NCI-H774 (cell line): ENCODE measurements at places on chromosomes 4 and X.

DNA sequence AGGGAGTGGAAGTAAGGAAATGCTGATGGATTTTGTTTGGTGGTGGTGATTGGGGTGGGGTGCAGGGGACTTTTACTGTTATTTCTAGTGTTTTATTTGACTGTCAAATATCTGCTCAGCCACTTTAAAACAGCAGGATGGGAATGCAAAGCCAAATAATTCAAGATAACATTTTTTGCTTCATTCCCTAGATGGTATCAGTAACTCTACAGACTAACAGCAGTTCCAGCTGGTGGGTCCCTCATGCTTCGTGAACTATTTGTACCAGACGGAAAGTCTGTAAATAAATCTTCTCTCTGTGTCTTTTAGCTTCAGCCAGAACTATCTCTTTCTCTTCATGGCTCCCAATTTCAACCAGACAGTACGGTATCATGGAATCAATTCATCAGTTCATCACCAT is 27.5 kb downstream of the GPR143 start:
- no peak for DNase-seq

DNA sequence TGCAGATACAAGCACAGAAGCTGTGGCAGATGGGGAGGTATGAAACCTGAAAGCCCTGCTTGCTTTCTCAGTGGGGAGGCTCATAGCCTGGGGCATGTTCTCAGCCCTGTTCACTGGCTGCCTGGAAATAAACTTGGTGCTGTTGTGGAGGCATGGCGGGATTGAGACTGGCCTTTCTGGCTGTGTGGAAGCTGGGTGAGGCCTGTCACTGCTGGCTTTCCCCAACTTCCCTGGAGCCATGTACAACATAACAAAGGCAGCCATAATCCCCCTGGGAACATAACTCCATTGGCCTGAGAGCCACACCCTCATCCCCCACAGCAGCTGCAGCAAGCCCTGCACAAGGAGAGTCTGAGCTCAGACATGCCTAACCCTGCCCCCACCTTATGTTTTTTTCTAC is 237.7 kb upstream of the TLL1 start:
- DNase-seq: no peak

DNA sequence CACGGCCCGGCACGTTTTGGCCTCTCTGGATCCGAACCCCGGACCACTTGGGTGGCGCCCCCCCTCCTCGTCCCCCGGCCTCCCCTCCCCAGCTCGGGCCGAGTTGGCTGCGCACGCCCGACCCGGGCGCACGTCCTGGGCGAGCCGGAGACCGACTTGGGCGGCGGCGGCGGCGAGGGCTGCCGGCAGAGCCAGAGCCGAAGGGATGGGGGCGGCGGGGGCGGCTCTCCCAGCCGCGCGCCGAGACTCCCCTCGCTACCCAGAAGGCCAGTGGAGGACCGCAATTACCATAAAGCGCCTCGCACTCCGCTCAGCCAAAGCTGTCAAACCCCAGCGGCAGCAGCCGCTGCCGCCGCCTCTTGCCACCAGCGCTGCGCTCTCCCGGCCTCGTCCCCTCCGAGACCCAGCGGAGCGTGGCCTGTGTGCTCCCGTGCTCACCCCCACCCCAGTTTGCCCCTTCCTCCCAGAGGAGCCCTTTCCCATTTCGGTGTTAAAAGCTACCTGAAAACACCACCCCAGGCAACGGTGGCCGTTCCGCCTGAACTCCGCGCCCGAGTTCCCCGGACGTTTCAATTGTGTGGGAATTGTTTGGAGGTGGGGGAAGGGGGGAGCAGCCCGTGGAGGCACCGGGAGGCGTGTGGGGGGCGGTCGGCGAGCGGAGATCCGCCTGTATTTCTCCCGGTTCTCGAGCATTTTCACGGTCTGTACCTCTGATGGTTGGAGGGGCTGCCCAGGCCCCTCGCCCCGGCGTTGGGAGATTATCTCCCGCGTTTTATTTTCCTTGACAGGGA is 701 bp upstream of the BCOR start:
- DNase-seq: peak; percentile 51

- DNase-seq: no peak
These were observed 347.1 kb upstream of the FAT1 start for GRCh38 chr4:187070740-187071139.

DNA sequence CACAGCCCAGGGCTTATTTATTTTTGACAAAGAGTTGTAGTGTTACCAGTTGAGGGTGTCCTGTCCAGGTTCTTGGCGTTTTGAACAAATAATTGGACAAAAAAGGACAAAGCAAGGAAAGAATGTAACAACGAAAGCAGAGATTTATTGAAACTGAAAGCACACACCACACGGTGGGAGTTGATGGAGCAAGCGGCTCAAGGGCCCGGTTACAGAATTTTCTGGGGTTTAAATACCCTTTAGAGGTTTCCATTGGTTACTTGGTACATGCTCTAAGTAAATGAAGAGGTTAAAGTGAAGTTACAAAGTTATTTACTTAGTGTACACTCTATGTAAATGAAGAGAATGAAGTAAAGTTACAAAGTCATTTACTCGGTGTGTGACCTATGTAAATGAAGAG is 27.8 kb upstream of the OPHN1 start:
- no peak for DNase-seq

DNA sequence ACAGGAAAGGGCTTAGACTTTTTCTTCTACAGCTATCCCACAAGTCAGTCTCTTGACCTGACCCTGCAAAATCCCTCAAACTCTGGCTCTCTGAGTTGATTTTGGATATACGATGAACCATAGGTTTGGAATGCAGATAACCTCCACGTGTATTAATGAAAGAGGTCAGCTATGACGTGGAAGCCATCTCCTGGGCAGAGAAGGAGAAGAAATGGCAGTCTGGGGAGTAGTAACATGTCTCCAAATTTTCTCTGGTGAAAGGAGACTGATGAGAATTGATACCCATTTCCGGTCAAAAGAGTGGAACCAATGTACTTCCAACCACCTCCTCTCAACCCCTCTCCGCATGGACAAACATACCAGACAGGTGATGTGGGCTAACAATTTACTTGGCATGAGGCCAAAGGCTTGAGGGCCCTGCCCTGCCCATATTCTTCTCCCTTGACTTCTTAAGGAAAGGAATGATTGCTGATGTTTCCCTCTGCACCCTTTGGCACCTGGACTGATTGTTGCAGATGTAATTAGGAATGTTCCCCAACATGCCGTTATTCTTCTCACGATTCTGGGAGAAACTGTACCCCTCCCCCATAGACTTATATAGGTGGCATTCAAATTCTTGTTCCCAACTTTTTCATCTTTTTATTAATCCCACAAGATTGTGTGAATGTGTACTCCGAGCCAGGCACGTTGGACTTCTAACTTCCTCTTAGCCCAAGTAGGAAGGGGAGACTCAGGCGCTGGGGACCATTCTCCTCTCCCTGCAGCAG is 580 bp upstream of the PLS3 start:
- peak; percentile 20 for DNase-seq

GRCh38 chrX:40845331-40845911 is 110.1 kb upstream of the MED14 start:
- no peak for DNase-seq

DNA sequence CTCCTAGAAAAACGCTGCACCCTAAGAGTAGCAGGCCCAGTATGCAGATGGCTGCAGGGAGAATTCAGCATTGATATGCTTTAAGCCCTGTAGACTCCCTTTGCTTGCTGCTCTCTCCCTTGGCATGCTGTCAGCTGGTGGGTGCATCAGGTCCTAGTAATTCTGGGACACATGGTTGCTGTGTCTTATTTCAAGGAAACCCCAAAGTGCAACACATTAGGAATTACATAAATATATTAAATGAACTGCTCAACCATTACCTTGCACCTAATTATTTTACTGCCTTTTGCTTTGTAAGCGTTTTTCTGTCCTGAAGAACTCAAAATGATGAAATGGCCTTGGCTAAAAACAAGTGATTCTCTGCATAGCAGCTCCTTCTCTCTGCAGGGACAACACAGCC is 516.3 kb downstream of the ZIC3 start:
- no peak for DNase-seq

DNA sequence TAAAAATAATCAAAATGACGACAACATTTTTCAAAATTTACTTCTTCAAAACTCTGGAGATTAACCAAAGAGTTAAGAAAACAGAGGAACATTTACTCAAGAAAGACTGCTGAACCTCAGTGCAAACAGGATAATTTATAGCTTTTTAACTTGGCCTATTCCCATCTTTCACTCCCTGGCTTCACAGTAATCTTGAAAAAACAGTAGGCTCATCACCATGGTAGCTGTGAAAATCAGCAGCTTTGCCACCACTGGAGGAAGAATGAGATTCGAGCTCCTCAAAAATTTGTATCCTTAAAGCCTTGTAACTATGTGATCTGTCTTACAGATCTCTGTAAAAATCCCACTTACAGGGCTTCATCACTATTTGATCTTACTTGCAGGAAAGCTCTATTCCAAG is 447.7 kb upstream of the CTSO start:
- DNase-seq: no peak

GRCh38 chr4:146477054-146477453 is 44.7 kb downstream of the SLC10A7 start:
- DNase-seq: no peak

- DNase-seq: peak; percentile 0
These were observed 46.4 kb upstream of the SPRY1 start for GRCh38 chr4:123350191-123350544.

GRCh38 chr4:68606240-68606639 is 30.1 kb upstream of the UGT2B17 start:
- no peak for DNase-seq

DNA sequence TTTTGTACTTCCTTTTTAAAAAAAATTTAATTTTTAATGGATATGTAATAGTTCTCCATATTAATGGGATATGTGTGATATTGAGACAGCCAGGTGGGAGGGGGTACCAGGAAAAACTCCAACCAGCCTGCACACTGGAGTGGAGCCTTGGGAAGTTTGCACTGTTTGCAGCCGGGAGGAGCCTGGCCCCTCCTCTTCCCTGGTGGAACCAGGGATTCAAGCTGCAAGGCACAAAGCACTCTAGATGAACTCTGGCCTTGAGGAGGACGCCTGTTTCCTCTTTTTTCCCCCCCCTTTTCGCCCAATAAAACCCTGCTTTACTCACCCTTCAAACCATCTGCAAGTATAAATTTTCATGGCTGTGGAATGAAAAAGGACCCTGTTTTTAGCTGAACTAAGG is 48.2 kb upstream of the GC start:
- no peak for DNase-seq

DNA sequence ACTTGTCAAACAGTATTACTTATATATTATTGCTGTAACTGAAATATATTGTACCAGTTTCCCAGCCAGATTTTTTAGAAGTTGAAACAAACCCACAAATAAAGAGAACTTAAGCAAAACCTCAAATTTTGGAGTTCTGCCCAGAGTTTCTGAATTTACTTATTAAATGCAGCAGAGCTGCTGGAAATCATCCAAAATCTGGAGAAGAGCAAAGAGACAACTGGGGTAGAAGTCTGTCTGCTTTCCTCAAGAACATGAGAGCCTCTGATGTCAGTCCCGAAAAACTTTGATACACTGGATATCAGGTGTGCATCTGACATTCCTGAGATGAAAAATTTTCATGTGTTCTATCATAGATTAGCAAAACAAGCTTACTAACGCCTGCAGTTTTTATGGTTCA is 325.9 kb downstream of the NR3C2 start:
- no peak for DNase-seq

DNA sequence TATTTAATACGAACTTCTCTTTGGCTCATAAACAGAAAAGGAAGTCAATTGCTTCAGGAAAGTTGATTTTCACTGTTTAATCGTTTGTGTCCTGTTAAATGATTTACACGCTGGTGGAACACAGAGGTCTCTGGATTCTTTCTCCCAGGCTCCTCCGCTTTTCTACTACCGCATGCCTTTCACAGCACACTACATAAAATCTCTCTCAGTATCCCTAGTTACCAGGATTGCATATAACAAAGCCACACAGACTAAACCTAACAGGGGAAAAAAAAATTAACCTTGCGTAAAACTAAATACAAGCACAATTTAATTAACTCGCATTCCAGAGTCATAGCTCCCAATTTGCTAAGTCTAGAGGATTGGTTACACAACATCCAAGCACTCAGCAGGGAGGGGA is 133.9 kb downstream of the CORIN start:
- no peak for DNase-seq

DNA sequence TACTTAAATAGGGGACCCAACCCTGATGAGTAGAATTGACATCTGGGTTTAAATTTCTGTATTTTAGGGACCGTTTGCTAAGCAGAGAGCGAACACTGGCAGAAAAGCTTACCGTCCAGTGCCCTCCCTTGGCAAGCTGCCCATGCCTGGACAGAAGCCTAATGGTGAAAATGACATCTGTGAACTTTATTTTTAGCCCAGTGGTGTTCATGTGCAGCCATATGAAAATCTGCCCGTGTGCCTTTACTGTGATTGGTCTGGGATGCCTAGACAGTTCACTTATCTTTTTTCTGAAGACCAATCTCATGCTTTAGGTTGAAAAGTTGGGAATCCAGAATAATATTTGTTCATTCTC is 1.1 kb downstream of the STBD1 start:
- no peak for DNase-seq

- DNase-seq: no peak
These were observed 94.6 kb downstream of the ANK2 start for GRCh38 chr4:113144091-113144490.

GRCh38 chr4:173135241-173135847 is 33.3 kb upstream of the GALNT7 start:
- DNase-seq: no peak

DNA sequence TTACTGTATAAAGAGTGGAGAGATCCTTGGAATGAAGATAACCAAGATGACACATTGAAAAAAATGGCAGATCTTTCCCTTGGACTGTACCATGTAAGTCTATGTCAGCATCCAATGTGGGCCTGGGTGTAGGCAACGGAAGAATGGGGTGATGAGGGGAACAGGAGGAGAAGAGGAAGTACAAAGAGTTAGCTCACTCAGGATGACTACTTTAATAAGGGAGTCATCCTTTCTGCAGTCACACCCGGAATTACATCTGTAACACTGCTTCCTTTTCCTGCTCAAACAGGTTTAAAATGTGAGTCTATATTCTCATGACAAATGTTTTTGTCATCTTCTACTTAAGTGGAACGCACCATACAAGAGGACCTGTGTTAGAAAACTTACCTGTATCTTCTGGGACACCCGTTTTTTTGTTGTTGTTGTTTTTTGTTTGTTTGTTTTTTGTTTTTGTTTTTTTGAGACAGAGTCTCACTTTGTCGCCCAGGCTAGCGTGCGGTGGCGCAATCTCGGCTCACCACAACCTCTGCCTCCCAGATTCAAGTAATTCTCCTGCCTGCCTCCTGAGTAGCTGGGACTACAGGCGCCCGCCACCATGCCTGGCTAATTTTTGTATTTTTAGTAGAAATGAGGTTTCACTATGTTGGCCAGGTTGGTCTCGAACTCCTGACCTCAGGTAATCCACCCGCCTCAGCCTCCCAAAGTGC is 18.0 kb downstream of the HPSE start:
- no peak for DNase-seq

GRCh38 chrX:19810802-19811201 is 76.6 kb downstream of the SH3KBP1 start:
- no peak for DNase-seq

- no peak for DNase-seq
These were observed 58.0 kb downstream of the FGF16 start for GRCh38 chrX:77505227-77505626.
